ENCODE measurements at places on chromosomes 2 and 18. TPM values are rescaled to one million over a fixed set of nuclear protein-coding genes. Genes with fewer than 3 reads are reported as not detected.

GRCh38 chr2:54336977-54337255 is 80.9 kb upstream of the TSPYL6 start:
- no peaks in the 10 kb centered on the region for H3K27me3 ChIP-seq
- no peaks in the 10 kb centered on the region for H3K4me1 ChIP-seq
- no peak for DNase-seq
- H3K4me3 ChIP-seq: no peak overlapping the region
- H3K27ac ChIP-seq: no peak overlapping the region
- H3K36me3 ChIP-seq: no peaks in the 10 kb centered on the region

DNA sequence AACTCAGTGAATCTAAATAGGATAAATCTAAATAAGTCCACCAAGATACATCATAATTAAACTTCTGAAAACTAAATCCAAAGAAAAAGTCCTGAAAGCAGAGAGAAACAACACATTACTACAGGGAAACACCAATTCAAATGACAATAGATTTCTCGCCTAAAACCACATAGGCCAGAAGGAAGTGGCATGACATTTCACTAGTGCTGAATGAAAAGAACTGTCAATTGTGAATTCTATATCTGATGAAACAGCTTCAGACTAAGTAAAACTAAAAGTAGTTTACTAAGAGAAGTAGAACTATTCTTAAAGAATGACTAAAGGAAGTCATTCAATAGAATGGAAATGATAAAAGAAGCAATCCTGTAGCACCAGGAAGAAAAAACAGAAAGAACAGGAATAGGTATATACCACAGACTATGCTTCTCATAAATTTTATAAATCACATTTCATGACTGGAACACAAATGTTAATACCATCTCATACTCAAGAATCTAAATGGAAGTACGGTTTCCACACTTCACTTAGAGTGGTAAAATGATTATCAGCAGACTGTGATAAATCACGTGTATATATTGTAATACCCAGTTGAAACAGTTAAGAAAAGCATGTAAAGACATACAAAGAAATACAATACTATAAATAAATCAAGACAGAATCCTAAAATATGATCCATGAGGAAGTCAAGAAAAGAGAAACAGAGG is 46.4 kb downstream of the ASXL2 start:
- no peak overlapping the region for H3K27ac ChIP-seq
- peaks cover 13% of the 10 kb centered on the region for H3K4me1 ChIP-seq
- no peaks in the 10 kb centered on the region for H3K27me3 ChIP-seq
- no peaks in the 10 kb centered on the region for H3K36me3 ChIP-seq
- DNase-seq: no peak

GRCh38 chr2:154875999-154876398 is 177.5 kb downstream of the KCNJ3 start:
- no peaks in the 10 kb centered on the region for H3K4me1 ChIP-seq
- no peak for DNase-seq
- H3K27me3 ChIP-seq: no peaks in the 10 kb centered on the region
- no peaks in the 10 kb centered on the region for H3K36me3 ChIP-seq
- no peak overlapping the region for H3K27ac ChIP-seq
- no peak overlapping the region for H3K4me3 ChIP-seq

DNA sequence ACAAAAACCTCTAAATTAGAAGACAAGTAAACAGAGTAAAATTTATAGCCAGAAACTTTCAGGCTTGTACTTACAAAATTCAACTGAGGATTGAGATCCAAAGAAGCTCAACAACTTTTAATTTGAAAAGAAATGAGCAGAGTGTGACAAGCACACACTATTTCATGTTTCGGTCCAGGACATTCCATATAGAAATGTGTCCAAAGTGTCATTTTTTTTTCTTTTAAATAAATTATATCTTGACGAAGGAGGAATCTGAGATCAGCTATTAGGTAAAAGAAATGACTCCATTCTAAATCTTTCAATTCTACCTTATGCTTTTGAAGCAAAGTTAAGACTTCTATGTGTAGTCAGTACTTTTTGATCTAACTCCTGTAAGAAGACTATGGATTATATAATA is 4.6 kb downstream of the FN1 start:
- DNase-seq: no peak
- no peak overlapping the region for H3K4me3 ChIP-seq
- H3K27ac ChIP-seq: no peak overlapping the region
- H3K27me3 ChIP-seq: no peaks in the 10 kb centered on the region
- H3K4me1 ChIP-seq: peaks cover 8% of the 10 kb centered on the region

GRCh38 chr2:2010251-2010650 is 265.9 kb upstream of the PXDN start:
- DNase-seq: no peak
- H3K4me3 ChIP-seq: no peak overlapping the region
- H3K27me3 ChIP-seq: no peaks in the 10 kb centered on the region
- H3K4me1 ChIP-seq: no peaks in the 10 kb centered on the region
- no peaks in the 10 kb centered on the region for H3K36me3 ChIP-seq

DNA sequence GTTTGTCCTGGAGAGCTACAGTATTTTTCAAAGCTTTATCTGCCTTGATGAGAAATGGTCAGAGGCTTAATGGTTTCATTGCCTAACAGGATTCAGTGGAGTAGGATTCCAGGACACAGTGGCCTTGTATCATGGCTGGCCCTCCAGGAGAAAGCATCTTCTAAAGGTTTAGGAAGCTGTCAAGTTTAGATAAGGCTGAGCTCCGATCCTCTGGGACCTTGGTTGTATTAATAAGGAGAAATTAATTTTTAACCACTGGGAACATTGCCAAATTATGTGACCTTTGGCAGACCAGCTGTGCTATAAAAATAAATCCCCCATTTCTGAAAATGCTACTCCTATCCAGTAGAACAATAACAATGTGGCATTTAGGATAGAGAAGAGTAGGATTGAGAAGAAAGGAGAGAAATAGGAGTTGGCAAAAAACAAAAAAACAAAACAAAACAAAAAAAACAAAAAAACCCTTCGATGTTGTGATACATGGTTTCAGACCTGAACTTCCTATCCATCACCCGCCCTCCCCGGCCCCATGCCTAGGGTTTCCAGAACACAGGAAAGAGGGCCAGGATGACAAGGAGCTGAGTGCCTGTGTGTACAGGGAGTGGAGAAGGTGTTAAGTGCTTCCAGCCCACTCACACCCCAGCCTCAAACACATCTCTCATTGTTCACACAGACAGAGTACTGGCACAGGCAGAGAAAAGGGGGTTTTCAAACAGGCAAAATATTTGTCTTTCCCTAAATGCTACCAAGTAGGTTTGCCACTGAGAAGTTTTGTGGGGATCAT is 6.3 kb downstream of the NRP2 start:
- H3K27ac ChIP-seq: peak overlapping the region; percentile 83
- no peaks in the 10 kb centered on the region for H3K4me1 ChIP-seq
- H3K4me3 ChIP-seq: no peak overlapping the region

- no peak overlapping the region for H3K27ac ChIP-seq
- DNase-seq: no peak
- no peaks in the 10 kb centered on the region for H3K4me1 ChIP-seq
- H3K27me3 ChIP-seq: no peaks in the 10 kb centered on the region
Observed at GRCh38 chr2:4976407-4976806, 715.8 kb upstream of the SOX11 start.

- H3K27me3 ChIP-seq: no peaks in the 10 kb centered on the region
- H3K4me3 ChIP-seq: no peak overlapping the region
- no peak for DNase-seq
- H3K36me3 ChIP-seq: no peaks in the 10 kb centered on the region
- H3K4me1 ChIP-seq: no peaks in the 10 kb centered on the region
Observed at GRCh38 chr2:202909394-202910192, 1.9 kb downstream of the WDR12 start.

DNA sequence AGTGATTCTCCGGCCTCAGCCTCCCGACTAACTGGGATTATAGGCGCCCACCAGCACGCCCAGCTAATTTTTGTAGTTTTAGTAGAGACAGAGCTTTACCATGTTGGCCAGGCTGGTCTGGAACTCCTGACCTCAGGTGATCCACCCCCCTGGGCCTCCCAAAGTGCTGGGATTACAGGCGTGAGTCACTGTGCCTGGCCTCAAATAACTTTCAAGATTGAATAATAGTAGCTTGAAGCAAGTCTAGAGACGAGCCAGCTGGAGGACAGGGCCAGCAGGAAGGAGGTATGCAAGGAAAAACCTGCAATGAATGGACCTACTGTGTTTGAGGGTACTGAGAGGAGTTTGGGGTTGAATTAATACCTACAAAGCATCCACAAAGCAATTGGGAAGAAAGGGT is 87.5 kb downstream of the MSH2 start:
- no peaks in the 10 kb centered on the region for H3K27me3 ChIP-seq
- H3K36me3 ChIP-seq: no peaks in the 10 kb centered on the region
- no peaks in the 10 kb centered on the region for H3K4me1 ChIP-seq
- no peak overlapping the region for H3K4me3 ChIP-seq

DNA sequence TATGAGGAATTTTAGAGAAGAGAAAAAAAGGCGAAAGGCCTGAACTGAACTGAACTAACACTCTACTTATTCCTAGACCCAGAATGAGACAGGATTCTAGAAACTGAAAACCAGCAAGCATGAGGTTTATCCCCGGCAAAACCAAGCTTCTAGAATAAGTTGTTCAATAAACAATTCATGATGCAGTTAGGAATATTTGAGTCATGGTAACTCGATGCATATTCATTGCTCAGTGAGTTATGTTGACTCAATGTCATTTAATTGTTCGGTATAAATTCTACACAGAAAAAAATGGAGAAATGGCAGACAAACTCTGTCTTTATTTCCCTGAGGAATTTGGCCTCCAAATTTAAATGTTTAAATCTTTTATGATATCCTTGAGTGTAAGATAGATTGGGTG is 321.5 kb downstream of the SATB2 start:
- H3K4me3 ChIP-seq: no peak overlapping the region
- no peaks in the 10 kb centered on the region for H3K36me3 ChIP-seq
- no peak for DNase-seq

- no peaks in the 10 kb centered on the region for H3K27me3 ChIP-seq
- no peak overlapping the region for H3K27ac ChIP-seq
- peaks cover 4% of the 10 kb centered on the region for H3K36me3 ChIP-seq
- no peak for DNase-seq
Observed at GRCh38 chr2:241249654-241250053, 61.2 kb downstream of the ANO7 start.

DNA sequence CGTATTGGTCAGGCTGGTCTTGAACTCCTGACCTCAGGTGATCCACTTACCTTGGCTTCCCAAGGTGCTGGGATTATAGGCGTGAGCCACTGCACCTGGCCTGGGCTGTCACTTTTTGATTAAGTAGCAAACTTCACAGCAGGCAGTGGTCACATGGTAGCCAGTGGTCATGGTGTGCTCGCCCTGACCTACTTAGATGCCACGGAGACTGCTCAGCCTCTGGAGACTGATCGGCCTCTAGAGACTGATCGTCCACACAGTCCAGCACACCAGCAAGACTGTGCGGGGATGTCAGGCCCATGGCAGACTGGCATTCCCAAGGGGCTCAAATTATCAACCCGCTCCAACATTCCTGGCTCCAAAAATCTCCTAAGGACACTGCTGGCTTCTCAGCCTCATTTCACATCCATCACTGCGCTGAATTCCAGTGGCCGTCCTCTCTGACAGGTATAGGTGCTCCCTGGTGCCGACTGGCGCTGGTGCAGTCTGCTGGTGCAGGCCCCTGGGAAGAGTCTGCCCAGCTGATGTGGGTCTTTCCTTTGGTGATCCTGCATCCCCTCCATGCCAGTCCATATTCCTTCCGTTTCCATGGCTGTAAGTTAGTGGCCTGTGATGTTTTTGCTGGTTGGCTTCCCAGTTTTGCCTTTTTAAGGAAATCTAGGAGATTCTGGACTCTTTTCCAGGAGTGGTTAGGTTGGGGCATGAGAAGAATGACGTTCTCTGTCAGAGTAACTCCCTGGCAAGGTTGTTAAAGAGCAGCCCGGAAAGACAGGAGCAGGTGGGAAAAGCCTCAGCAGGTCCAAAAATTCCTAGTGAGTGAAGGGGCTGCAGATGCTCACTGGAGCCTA is 374.5 kb upstream of the HS6ST1 start:
- no peak for DNase-seq
- no peaks in the 10 kb centered on the region for H3K36me3 ChIP-seq
- no peaks in the 10 kb centered on the region for H3K27me3 ChIP-seq
- H3K4me3 ChIP-seq: no peak overlapping the region
- no peaks in the 10 kb centered on the region for H3K4me1 ChIP-seq

GRCh38 chr2:214006601-214007000 is 404.3 kb upstream of the VWC2L start:
- no peak for DNase-seq
- no peak overlapping the region for H3K4me3 ChIP-seq
- no peak overlapping the region for H3K27ac ChIP-seq
- H3K27me3 ChIP-seq: no peaks in the 10 kb centered on the region
- H3K36me3 ChIP-seq: no peaks in the 10 kb centered on the region

DNA sequence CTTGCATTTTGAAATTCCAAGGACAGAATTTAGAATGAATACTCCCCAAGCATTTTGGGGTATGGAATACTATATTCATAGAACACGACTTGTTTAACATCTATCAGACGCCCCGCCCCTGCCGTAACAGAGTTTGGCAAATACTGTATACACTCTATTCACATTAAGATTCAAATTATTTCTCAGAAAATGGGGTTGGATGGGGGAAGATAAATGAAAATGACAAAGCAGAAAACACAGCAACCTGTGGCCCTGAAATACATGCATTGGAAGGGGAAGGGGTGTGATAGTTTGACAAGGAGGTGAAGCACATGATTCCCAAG is 634.6 kb upstream of the SLC39A10 start:
- H3K36me3 ChIP-seq: no peaks in the 10 kb centered on the region
- no peak for DNase-seq
- no peaks in the 10 kb centered on the region for H3K4me1 ChIP-seq
- no peaks in the 10 kb centered on the region for H3K27me3 ChIP-seq
- H3K4me3 ChIP-seq: no peak overlapping the region

DNA sequence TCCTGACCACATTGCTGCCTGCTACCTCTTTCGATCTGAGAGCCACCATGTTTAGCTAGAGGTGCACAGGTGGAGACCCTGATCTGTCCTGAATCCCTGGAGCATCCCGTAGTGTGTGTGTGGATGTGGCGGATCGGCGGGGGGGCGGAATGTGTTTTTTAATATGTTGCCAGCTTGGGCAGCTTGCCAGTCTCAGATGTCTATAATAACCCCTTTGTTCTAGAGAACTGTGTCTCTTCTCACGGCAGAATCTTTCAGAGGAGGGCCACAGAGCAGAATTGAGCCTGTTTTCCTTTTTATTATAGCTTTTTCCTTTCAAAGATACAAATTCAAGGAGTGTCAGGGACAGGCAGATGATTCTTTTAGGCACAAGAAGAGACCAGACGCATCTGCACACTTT is 934.1 kb upstream of the KLHL29 start:
- no peaks in the 10 kb centered on the region for H3K36me3 ChIP-seq
- no peaks in the 10 kb centered on the region for H3K4me1 ChIP-seq
- H3K4me3 ChIP-seq: no peak overlapping the region

Gene MYO7B
- 381 TPM for total RNA-seq

Gene PTPN4
- 42.5 TPM for total RNA-seq

Gene CEP192
- 42.3 TPM for total RNA-seq

Gene DSG2
- total RNA-seq: 173 TPM

Gene LAMA1
- 3.5 TPM for total RNA-seq

Gene VRK2
- total RNA-seq: 10.9 TPM

Gene CTDP1
- total RNA-seq: 23.1 TPM

Gene RUFY4
- total RNA-seq: 5.0 TPM

Gene ABCG5
- 1.7 TPM for total RNA-seq

Gene SLC9A4
- total RNA-seq: not detected

Gene GULP1
- total RNA-seq: 33.6 TPM

All from Peyer's patch (tissue), 4 donors.